BJ (cell line): ENCODE measurements at places on chromosomes 1 and 21.

DNA sequence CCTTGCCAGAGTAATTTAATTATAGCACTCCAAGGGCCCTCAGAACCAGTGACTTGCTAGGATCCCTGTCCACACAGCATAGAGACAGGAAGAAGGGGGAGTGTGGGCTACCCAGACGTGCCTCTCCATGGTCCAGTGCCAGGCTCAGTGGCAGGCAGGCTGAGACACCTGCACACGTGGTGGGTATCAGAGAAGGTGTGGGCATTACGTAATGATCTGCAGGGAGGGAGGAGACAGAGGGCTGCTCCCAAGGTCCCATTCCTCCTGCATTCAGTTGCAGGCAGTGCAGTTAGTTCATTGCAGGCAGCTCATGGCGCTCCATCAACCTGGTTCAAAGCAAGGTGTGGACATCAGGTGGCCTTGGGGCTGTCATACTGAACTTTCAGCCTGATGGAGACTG, 49.9 kb downstream of the C8B start:
- no peak for DNase-seq

DNA sequence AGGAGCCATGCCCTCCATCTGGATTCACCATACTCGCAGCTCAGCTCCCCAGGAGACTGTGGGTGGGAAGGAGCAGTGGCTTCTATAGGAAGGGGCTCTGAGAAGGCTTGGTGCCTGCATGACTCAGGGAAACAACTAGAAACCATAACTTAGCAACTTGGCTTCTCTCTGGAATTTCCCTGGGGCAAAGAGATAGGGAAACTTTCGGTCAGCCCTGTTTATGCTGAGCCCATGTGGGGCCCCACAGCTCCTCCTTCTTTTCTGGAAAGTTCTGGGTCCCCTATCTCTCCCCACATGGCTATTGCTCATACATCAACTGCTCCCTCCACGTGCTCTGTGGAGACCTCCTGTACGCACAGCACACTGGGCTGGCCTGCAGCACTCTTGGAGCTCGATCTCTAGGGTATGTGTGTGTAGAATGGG, 39.3 kb downstream of the PLEKHA6 start:
- DNase-seq = peak; percentile 70

- DNase-seq = no peak
Observed at GRCh38 chr1:160097151-160097910, 1.1 kb downstream of the IGSF8 start.

DNA sequence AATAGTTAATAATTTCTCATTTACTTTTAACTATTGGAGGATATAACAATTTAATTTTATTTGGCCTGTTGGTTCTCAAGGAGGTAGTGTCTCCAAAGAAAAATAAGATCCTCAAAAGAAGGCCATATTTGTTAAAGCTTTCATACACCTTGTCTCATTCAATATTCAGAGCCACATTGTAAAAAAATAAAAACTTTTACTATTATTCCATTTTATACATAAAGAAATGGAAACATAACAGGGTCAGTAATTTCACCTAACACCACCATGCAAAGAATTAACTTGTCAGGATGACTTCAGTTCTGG, 40.3 kb upstream of the KCTD3 start:
- no peak for DNase-seq

- DNase-seq = no peak
Observed at GRCh38 chr1:234730475-234730769, 120.4 kb upstream of the IRF2BP2 start.

DNA sequence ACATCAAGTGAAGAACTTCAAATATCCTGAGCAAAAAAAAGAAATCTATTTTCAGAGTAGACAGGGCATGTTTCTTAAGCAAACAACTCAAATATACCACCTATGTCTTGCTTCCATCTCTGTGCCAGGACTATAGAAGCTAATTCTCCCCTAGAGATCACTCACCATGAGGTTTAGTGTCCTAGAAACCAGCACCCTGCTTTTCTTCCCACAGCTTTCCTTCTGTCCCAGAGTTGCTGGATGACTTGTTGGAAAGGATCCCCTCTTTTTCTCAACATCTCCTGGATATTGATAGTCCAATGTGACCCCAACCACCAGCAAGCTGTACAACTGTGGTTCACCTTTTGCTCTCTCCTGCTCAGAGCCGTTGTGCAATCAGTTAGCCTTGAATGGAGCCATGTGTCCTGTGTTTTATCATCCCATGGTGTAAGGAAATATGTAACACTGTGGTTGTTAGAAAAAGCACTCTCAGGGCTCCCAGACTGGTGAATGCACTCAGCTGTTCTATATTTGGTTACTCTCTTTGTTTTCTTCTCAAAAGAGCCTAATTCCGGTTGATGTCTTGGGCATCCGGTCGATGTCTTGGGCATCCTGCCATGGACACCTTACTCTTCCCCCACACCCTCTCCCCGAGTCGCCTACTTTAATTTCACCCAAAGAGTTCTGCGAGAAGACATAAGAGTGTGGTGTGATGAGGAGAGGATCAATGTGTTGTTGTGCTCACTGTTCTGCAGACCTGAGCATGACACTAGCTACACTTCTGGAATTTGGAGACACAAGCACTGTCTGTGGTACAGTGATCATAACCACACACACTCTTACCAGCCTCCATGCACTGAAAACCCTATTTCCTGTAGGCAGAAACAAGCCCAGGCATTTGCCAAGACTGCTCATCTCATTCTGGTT, 1.7 kb downstream of the TNFSF4 start:
- peak; percentile 16 for DNase-seq

GRCh38 chr1:209703834-209704504, 677 bp upstream of the HSD11B1 start:
- no peak for DNase-seq
